ENCODE measurements at places on chromosomes 13 and 19.
A peak's percentile ranks its signal among the peaks of the same experiment; 100 is the strongest.

- no peak for DNase-seq
Observed at GRCh38 chr13:36453516-36453915, 21.2 kb downstream of the CCNA1 start.

DNA sequence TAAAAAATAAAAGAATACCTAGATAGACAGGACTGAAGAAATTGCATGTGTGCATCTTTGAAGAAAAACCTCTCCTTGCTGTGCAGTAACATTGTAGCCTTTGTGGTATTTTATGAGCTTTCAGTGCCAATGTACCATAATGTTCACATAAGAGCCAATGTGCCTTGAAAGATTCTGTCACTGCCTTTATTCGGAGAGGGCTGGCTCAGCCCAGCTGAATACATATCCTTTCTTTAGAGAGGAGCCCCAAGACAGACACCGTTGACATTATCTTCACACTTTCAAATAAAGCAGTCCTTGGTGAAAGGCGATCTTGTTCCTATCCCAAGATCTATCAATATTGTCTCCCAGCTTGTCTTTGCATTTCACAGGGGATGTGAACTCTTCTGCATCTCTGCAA is 18.5 kb upstream of the CNMD start:
- DNase-seq, result no peak

- no peak for DNase-seq
Observed at GRCh38 chr19:53813996-53814395, 10.1 kb downstream of the NLRP12 start.

DNA sequence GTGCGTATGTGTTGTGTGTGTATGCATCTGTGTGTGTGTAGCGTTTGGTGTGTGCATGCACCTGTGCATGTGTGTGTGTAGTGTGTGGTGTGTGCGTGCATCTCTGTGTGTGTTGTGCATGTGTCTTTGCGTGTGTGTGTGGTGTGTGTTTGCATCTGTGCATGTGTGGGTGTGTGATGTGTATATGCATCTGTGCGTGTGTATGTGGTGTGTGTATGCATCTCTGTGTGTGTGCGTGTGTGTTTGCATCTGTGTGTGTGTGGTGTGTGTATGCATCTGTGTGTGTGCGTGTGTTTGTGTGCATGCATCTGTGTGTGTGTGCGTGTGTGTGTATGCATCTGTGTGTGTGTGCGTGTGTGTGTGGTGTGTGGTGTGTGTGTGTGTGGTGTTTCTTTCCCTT is 20.6 kb downstream of the CELF5 start:
- DNase-seq, result no peak

DNA sequence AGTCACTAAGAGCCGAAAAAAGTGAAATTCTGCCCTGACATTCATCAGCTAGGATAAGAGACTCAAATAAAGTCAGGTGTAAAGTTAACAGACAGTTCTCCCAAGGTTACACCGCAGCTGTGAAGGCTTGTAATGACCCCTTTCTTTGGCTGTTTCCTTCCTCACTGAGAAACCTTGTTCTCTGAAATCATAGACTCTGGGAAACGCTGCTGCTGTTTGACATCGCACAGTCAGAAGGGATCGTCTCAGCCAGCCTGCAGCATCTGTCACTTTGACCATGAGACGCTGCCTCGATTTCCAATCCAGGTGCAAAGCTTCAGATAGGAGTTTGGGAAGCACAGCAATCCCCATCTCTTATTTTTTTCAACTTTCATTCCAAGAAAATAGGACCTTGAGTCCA is 678 bp downstream of the BCAT2 start:
- no peak for DNase-seq

DNA sequence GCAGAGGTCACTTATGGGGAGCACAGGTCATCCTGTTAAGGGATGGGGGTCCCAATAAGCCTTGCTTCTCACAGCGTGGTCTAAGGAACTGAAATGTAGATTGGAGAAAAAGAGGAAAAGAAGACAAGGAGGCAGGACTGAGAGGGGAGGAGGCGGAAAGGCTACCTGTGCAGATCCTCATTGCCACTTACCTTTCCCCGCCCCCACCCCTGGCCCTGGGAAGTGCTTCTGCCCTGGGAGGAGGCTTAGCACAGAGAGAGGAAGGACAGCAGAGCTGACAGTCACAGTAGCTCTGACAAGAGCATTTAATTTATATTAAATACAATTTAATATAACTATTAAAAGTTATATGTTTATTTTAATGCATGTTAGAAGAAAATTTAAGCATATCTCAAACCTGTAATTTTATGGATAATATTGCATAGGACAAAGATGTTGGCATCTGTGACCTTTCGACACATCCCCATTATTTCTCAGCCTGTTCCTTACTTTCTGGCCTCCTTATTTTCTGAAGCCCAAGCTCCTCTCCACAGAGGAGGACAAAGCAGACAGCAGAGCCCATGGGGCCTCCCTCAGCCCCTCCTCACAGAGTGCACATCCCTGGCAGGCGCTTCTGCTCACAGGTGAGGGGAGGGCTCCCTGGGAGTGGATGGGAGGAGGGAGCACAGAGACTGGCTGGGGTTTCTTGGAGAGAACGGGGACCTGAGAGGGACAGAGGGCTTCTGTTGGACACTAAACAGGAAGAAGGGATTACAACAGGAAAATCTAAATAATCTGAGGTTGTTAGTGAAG is 23.4 kb downstream of the CEACAM21 start:
- no peak for DNase-seq

- no peak for DNase-seq
Observed at GRCh38 chr13:80201694-80202468, 139.0 kb downstream of the SPRY2 start.

GRCh38 chr13:32098272-32098671 is 66.7 kb downstream of the FRY start:
- no peak for DNase-seq

DNA sequence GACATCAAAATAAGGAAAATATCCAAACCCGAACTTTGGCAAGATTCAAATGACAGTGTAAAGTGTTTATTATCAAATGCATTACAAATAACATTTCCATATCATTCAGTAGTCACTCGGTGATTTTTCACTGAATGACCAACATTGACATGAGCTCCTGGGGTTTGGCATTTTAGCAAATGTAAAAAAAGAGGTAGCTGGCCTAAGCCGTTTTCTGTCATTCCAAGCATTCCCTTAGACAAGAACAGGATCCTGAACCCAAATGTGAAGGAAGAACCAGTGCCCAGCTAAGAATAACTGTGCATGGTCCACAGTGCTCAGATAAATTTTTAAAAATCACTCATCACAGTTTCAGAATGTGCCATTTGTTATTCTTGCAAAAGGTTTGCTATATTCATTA is 327.9 kb downstream of the GPC6 start:
- DNase-seq, result no peak

GRCh38 chr19:57106722-57107235 is 13.0 kb upstream of the USP29 start:
- DNase-seq, result no peak

DNA sequence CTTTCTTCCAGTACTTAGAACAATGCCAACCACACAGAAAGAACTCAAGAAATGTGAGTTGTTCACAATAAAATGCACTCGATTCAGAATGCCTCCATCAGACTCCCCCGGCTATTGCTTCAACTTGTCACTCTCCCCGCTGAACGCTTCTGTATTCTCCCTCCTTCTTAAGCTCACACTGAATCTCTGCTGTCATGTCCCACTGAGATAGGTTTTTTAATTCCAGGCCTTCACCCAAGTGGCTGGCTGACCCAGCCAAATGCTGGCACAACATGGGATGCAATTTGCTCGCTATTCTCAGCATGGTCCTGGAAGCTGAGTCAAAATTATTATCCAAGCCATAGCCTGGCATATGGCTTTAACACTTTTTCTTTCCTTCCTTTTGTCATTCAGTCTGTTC is 76.8 kb upstream of the SERP2 start:
- DNase-seq, result no peak

DNA sequence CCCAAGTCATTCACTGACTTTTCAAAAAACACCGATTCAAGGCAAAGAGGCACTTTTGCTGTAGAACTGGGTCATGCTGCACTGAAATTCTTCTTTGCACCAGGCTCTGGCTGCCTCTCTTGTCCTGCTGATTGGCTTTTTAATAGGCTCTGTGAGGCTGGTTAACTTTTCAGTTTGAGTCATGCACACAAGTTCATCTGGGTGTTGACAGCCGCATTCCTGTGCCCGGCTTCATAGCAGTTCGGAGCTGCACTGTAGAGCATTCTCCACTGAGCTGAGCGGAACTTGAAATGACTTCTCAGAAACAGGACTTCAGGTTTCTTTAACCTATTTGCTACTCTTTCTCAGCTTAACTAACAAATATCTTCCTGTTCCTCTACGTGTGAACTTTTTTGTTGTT is 978.3 kb downstream of the UQCRFS1 start:
- DNase-seq, result no peak

- DNase-seq, result no peak
Observed at GRCh38 chr19:18506101-18506930, 15.6 kb downstream of the ELL start.

DNA sequence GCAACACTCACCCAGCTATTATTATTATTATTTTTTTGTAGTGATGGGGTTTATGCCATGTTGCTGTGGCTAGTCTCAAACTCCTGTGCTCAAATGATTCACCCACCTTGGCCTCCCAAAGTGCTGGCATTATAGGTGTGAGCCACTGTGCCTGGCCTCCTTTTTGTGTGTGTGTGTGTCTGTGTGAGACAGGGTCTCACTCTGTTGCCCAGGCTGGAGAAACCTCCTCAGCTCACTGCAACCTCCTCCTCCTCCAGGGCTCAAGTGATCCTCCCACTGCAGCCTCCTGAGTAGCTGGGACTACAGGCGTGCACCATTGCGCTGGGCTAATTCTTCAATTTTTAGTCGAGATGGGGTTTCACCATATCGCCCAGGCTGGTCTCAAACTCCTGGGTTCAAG is 3.6 kb upstream of the MYDGF start:
- DNase-seq, result no peak

- DNase-seq, result no peak
Observed at GRCh38 chr13:41954226-41954625, 6.7 kb downstream of the VWA8 start.

DNA sequence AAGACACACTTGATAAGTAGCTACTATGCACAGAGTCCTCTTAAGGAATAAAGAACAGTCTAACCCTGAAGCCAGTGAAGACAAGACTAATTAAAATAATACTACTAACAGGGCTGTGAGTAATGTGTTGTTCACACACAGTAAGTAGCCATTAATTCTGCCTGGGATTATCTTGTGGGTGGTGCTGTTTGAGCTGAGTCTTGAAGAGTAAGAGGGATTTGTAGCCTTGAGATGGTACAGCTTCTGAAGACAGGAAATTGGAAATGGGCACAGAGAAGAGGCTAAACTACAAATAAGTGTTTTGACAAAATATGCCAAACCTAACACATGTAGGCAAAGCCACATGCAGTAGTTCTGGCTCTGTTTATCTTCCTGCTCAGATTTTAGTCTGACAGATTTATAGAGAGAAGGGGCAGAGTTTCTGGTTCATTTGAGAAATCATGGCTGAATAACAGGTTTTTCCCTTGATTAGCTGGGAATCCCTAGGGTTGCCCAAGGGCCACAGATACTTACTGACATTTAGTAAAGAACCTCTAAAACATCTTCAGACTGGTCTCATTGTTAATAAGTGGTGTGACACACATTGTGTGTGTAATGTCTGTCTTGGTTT is 38.0 kb downstream of the ITGBL1 start:
- no peak for DNase-seq

GRCh38 chr13:53250272-53250875 is 221.8 kb downstream of the OLFM4 start:
- DNase-seq, result no peak

GRCh38 chr13:61258185-61258584 is 157.5 kb downstream of the PCDH20 start:
- DNase-seq, result no peak

DNA sequence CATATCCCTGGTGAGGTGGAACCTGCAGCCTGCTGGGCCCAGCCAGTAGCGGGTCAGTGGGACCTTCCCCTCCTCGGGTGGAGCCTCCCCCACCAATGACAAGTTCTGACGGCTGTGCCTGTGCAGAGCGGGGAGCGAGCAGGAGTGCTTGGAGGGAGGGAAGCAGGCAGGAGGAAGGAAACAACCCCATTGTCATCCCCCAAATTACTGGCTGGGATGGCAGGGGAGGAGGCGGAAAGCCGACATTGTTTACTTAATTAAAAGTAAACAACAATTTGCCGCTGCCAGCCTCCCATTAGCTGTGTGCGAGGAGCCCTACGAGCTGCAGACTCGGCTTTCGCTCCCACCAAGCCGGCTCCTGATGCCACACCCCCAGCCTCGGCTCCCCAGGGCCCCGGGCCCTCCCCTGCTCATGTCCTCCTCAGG is 45.5 kb downstream of the LYL1 start:
- no peak for DNase-seq

DNA sequence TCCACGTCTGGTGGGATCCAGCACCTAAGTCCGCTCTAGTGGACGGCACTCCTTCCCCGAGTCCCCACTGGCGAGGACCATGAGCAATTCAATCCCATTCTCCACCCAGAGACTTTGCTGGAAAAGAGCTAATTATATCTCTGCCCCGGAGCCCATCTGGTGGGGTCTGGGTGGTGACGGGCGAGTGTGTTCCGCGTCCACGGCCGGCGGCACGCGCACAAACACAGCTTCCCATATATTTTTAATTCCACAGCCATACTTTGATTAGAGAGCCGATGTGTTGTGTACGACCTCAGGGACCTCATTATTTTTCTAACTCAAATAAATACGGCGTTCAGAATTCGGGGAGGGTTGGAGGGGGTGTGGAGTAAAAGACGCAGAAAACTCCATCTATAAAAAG is 64.1 kb upstream of the ADGRE5 start:
- no peak for DNase-seq

GRCh38 chr13:101709952-101710351 is 257.5 kb downstream of the ITGBL1 start:
- no peak for DNase-seq

GRCh38 chr13:44842158-44842557 is 147.1 kb downstream of the NUFIP1 start:
- DNase-seq, result no peak

- no peak for DNase-seq
Observed at GRCh38 chr13:109565877-109566276, 220.5 kb downstream of the IRS2 start.

DNA sequence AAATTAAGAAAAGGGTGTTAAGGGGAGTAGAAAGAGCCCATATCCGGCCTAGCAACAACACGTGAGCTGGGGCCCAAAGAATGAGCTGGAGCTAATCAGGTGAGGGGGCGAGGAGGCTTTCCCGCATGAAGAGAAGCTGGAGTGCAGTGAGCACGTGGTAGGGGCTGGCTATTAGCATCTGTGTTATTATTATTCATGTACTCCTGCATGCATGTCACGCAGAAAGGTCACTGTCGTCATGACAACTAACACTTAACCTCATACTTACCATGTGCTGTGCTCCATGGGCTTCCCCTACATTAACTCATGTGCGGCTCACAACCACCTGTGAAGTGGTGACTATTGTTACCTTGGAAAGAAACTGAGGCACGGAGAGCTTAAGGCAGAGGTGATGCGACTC is 227.6 kb upstream of the UBL3 start:
- no peak for DNase-seq

DNA sequence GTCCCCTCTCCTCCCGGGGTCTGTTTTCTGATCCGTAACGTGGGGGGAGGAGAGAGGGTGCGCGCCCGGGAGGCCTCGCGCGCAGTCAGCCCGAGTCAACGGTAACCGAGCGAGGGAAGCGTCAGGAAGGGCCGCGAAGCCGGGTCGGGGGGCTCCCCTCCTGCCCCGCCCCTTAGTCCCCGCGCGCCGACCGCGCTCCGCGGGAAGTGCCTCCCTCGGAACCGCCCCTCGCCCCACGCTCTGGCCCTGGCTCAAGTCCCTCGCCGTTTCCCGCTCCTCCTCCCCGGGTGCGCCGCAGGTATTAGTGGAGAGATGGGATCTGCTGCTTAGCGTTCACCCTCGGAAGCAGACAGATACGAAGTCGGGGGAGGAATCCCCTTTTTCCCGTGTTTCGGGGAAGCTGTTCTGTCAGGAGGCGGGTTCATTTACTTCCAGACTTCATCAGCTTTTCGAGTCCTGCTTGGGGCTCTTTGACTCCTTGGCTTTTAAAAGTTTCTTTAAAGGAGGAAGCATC is 770 bp downstream of the HNRNPM start:
- peak; percentile 18 for DNase-seq

All from activated T-cell treated with anti-CD3 and anti-CD28 coated beads for 1 hour (primary cell).